ENCODE measurements at places on chromosomes 1 and 21.

- DNase-seq, result no peak
These were observed 9.3 kb downstream of the GLIS1 start for GRCh38 chr1:53729456-53730223.

GRCh38 chr1:245687152-245687635 is 532.4 kb downstream of the KIF26B start:
- no peak for DNase-seq

DNA sequence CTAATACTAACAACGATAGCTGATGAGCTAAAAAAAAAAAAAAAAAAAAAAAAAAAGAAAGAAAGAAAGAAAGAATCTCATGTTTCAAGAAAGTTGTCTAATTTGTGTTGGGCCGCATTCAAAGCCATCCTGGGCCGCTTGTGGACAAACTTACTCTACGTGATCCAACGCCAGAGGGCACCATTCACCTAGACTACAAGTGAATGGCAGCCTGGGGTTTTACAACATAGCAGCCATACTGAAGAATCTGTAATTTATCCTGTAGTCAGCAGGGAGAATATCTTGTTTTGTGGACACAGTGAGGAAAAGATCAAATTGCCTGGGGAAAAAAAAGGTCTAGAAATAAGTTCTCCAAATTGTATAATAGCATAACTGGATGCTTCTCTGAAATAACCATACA is 47.0 kb downstream of the CYP2J2 start:
- peak; percentile 55 for DNase-seq

DNA sequence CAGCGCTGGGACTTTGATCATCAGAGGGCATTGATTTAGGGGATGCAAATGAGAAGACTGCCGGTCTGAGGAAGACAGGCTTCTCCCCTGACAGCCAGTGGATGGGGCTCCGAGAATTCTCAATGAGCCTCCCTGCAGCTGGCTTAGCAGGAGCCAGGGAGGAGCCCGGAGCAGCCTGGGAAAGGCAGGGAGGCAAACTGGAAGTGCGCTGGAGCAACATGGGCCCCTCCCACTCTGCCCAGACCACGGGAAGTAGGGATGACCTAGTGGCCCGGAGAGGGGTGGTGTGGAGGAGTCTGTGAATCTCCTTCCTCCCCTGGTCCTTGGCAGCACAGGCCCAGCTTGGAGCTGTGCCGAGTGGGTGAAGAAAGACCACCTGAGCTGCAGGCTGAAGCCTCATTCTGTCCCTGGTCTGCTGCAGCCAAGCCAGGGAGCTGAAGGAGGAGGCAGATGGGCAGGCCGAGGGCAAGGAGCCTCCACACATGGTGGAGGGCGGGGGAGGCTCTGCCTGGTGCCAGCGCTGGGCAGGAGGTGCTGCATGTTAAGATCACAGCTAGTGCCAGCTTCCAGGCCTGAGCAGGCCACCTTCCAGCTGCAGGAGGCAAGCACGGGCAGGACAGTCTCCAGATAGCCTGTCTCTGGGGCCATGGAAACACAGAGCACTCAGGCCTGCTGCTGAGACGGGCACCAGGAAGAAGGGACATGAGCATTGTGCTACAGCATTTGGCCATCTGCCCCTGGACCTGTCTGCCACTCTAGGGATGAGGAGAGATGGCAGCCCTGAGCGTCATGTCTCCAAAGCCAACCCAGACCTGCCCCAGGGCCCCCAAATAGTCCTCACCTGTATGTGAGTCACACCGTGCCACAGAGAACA is 12.2 kb upstream of the CLSTN1 start:
- DNase-seq, result peak; percentile 13

- DNase-seq, result no peak
These were observed at the start of gene TRPM2 for GRCh38 chr21:44353191-44353970. Gene TRPM2, plus strand, starts transcription at chr21:44353621. Its CDS starts 80 bp downstream, at chr21:44353701.

- DNase-seq, result peak; percentile 72
These were observed 39.2 kb upstream of the COL18A1 start for GRCh38 chr21:45365608-45366241.

GRCh38 chr1:248828845-248829244 is 3.1 kb upstream of the SH3BP5L start:
- DNase-seq, result peak; percentile 38

- DNase-seq, result no peak
These were observed 44.1 kb upstream of the PALMD start for GRCh38 chr1:99601709-99602403.

DNA sequence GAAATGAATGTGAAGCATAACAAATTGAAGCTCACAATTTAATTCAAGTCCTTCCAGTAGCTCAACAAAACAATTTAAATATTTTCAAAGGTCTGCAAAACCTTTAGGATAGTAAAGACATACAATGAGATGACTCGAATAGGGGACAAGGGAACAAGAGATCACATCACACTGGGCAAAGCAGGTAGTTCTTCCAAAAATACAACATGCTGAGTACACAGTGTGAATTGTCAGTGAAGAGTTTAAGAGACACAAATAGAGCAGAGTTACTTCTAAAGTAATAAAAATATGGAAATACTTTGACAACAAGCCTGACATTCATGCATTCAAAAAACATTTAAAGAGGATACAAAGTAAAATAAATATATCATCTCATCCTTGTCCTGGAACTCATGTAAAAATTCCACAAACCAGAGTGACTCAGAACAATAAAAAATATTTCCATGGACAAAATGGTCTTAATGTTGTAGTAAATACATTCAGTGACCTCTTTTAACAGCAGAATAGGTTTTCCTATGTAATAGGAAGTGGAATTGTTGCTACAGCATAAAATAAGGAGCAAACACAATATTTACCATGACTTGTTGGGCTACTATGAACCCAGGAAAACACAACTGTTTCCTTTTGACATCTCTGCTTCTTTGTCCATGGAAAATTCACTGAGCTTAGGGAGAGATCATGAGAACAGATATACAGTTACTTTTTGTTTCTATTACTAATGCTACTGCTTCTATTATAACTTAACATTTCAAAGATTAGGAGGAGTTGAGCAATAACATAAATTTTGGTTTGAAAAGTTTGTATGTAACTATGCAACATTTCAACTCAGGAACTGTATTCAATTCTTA is 83.7 kb upstream of the BCL10 start:
- DNase-seq, result peak; percentile 63

Measured in fibroblast of skin of right quadriceps (primary cell).